ENCODE measurements at places on chromosomes 7 and 10.

DNA sequence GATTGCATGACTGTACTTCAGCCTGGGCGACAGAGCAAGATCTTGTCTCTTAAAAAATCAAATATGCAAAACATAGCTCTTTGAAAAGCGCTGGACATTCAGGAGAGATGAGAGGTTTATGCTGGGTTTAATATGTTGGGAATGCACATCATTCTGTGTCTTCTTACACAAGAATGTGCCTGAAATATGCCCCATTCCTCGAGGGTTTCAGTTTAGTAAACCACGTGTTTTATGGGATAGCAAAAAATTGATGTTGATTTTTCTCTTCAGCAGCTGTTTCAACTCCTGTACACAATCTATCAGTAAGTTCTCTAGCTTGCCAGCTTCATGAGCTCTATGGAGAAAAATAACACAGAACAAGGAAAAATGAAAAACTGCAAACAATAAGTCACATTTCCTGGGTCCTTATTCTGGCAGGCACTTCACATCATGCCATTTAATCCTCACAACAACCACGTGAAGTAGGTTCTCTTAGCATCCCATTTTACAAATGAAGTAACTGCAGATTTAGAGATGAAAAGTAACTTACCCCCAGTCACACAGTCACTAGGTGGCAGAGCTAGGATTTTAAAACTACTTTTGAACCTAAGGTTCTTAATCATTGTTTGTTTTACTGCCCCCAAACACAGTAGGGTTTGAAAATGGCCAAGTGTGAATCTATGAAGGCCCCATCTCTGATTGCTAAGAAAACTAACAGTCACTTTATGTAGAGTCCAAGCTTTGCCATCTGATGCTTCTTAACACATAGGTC, 423.6 kb downstream of the PHTF2 start:
- peak; percentile 81 for DNase-seq

DNA sequence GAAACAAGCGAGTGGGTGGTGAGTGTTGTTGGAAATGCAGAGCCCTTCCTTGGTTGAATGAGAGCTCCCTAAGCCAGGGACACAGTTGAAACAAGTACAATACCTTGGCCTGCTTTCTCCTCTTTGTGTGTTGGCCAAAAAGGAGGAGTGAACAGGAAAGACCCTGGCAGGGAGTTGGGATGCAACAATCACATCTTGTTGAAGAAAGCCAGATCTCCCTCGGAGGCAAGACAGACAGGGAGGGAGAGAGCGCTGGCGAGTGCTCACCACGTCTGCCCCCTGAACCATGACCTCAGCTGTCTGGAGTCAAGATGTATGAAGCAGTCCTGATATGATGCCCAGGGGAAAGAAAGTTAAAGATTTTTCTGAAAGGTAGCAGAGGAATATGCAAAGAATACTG, 66.8 kb downstream of the ADAM12 start:
- no peak for DNase-seq

GRCh38 chr7:128919241-128919640, 8.7 kb upstream of the KCP start:
- no peak for DNase-seq

GRCh38 chr7:139930286-139930965, 101.4 kb downstream of the TBXAS1 start:
- DNase-seq, result no peak

GRCh38 chr10:13924040-13924725, 337.4 kb downstream of the PRPF18 start:
- DNase-seq, result peak; percentile 79

DNA sequence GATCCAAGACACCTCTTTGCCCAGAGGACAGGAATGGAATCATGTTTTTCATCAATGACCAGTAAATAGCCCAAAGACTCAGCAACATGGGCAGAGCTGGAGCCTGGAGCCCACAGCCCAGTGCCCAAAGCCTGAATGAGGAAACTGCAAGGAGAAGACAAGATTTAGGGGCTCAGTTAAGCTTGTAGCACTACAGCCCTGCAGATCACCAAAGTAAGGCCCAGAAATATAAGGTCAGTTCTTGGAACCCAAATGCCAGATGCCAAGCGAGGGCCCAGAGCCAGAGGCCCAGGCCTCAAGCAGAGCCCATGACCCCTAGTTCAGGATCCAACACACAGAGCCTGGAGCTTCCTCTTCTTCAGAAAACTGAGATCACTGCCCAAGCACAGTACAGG, 32.4 kb downstream of the MBL2 start:
- no peak for DNase-seq

GRCh38 chr7:148721390-148721789, 22.7 kb downstream of the CUL1 start:
- no peak for DNase-seq

DNA sequence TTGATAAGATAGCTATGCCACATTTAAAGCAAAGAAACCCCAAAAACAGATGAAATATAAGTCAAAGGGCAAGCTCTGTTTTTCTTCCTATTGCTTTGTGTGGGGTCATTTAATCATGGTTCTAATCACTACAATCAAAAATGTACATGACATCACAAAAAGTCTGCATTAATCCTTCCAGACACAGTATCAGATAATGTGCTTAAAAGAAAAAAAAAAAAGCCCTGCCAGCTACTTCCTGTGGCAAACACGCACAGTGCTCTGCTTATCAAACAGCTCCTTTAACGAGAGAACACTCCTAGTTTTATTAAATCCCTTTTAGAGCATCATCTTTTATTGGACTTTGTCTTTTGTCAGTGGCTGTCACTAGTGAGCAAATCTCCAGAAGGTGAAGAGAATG, 1005.8 kb downstream of the GATA3 start:
- no peak for DNase-seq

GRCh38 chr7:26083113-26083512, 68.9 kb upstream of the NFE2L3 start:
- DNase-seq, result no peak

GRCh38 chr7:125663961-125664360, 734.3 kb upstream of the POT1 start:
- DNase-seq, result no peak

DNA sequence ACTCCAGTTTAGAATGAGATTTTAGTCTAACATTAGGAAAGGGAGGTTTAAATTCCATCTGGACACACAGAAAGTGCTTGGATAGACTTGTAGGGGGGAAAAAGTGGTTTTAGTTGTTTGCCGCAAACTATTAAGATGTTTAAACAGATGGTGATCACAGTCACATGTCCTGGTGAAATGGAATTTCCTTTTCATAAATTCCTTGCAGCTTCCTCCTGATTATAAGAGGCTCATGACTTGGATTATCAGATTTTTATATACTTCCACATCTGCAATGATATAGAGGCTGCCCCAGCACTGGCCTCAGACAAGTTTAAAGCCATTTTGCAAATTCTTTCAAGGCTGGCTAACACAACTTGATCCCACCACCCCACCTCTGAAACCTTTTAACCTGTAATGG, 106.4 kb upstream of the ARMC3 start:
- peak; percentile 55 for DNase-seq

DNA sequence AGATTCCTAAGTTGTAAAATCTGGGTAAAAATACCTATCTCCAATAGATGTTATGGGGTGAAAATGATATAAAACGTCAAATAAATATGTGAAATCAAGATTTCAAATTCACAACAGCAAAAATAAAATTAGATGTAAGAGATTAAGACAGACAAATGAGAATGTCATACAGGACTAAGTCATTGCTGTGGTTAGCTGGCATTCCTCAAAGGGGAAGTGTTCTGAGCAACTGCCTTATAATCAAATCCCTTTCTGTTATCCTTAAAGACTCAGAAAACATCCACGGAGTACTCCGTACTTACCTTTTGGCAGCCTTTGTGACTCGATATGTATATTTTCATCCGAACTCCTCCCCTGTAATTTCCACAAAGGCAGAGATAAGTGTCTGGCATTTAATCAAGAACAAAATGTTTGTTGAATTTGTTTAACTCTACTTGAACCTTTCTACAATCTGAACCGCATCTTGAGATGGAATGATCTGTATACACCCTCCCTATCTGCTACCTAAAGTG, 559.6 kb downstream of the GATA3 start:
- DNase-seq, result no peak

- DNase-seq, result no peak
Measured at GRCh38 chr10:118035354-118036005, 11.3 kb downstream of the RAB11FIP2 start.

GRCh38 chr10:110169586-110169985, 37.8 kb upstream of the MXI1 start:
- no peak for DNase-seq

- DNase-seq, result no peak
Measured at GRCh38 chr7:50721160-50721559, 61.5 kb downstream of the GRB10 start.

DNA sequence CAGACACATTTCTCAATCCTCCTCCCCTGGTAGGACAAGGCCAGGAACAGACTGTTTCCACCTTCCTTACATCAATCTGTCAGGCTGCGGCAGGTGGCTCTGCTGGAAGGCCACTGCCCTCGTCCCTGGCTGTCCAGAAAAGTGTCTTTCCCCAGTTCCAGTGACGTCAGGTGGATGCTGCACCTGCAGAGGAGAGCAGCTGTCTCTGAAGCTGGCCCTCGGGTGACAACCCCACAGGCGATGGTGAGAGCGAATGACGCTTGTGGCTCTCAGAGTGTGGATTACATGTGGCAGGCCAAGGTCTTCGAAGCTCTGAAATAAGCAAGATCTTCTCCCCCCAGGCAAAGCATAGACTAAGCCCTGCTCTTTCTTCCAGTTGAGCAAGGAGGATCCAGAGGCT, 146.9 kb upstream of the RET start:
- no peak for DNase-seq

DNA sequence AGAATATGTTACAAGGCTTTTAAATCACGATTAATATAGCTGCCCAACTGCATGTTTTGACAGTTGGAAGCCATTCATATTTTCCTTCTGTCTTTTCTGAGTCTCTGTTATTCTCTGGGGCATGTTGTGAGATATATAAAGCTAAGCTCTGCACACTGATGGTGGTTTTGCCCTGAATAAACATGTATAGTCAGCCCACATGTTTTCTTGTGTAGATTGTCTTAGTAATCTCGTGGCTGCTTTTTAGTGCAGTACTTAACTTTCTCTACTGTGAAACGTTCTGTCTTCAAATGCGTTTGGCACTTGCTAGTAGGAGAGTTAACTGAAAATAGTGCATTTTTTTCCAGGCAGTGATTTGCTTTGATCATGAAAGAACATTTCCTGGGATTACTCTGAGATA, 268.5 kb downstream of the DNAJB9 start:
- DNase-seq, result no peak

DNA sequence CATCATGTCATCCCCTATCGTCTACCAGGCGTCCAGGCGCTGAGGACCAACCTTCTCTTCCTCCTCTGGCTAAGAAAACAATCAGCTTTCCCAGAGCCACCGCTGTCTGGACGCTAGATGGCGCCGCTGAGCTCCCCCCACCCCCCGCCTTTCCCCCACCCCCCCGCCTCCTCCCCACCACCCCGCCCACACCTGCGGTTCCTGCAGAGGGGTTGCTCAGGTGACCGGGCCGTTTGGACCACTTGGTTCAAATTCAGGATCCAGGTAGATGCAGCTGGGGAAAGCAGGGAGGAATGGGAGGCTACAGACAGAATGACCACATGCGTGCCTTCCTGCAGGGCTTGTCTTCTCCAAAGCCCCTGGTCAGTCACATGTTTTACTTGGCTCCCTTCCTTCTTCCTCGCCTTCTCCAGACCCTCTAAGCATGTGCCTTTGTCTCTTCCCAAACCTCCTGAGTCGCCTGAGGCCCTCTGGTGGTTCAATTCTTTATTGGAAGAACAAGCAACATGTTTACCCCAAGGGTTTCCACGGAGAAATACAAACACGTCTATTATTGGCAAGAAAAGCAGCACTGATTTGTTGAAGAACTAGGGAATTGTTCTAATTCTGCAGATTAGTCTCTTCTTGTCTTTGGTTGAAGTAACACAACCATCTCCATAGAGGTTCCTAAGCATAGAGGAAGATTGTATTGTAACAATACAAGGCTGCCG, 24.7 kb downstream of the AOC1 start:
- peak; percentile 35 for DNase-seq

- DNase-seq, result no peak
Measured at GRCh38 chr10:123642293-123642692, 23.9 kb upstream of the GPR26 start.

Data from GM04504 (cell line).